ENCODE measurements at places on chromosomes 4 and X.

GRCh38 chr4:101315786-101316185 lies 31.5 kb downstream of the PPP3CA start:
- DNase-seq = no peak

DNA sequence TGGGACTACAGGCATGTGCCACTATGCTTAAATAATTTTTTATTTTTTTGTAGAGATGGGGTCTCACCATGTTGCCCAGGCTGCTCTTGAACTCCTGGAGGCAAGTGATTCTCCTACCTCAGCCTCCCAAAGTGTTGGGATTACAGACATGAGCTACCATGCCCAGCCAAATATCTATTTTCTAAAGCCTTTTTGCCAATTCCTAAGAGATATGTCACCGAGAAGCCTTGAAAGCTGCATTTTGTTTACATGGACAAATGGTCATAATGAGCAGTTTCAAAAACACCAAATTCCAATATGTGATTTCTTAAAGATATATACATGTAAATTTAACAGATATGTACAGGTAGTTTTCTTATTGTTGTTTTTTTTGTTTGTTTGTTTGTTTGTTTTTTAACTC lies 33.0 kb upstream of the PGRMC2 start:
- DNase-seq = no peak

GRCh38 chr4:123659730-123660129 lies 263.1 kb downstream of the SPRY1 start:
- no peak for DNase-seq

DNA sequence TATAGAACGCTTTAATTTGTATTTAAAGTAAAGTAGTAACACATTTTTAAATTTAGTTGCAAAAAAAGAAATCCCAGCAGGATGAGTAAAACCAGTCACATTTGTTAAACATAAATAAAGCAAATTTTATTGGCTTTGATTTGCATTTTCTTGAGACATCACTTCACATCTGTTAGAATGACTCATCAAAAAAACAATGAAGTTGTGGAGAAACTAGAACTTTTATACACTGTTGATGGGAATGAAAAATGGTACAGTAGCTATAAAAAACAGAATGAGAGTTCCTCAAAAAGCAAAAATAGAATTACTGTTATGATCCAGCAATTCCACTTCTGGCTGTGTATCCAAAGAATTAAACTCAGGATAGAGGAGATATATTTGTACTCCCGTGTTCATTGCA lies 454.0 kb upstream of the KLHL4 start:
- DNase-seq = no peak

DNA sequence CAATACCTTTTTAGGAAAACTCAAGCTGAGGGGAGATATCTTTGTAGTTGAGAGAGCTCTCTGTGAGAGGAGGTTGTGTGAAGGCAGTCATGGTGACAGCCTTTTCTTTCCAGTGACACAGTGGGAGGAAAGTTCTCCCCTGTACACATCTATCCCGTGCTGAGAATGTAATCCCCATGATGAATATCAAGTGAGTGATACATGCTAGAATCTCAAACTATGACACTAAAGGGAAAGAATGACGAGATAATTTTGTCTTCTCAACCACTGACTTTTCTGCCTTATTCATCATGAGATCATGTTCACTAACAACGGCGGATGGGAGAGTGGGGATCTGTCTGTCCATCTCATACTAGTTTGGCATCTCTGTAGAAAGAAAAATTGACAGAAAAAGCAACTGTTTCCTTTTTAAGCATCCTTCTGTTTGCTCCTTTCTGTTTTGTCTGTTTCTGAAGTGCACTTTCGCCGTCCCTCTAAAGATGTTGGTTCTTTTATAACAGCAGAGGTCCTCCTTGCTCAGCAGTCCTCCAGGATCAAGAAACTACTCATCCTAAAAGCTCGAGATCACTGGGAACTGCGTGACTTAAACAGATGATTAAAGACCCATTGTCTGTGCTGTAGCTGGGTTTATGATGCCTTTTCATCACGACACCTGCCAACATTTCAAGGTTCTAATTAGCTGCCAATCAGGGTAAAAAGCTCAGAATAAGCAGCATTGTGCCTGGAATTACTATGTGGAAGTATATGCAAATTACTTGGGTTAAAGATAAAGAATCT lies 137.6 kb downstream of the DCK start:
- peak; percentile 33 for DNase-seq

- no peak for DNase-seq
These were observed 37.3 kb downstream of the MANBA start for GRCh38 chr4:102723511-102723910.

DNA sequence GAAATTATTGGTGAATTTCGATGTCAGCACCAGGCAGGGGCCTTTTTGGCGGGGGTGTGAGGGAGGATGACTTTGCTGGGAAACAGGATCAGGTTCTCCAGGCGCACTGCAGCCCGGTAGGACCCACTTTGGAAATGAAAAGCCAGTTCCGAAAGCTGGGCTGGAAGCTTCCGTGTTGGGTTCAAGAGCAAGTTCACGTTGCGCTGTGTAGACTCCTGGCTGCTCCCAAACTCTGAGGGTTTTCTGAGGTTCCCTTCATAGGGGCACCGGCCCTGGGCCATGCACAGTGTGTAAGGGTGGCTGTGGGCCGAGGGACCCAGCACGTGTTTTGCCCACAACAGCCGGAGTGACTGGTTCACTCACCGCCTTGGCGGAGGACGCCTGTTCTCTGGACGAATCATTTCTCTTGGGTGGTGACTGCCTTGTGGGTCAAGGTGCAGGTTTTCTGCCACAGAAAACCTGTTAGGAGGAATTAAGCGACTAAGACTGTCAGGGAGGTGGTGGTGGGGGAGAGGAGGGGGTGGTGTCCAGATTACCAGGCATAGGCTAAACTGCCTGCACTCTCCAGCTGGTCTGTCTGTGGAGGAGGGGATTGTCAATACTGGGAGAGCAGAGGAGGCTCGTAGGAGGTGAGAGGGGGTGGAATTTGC lies 8.0 kb downstream of the SHOX start:
- no peak for DNase-seq

DNA sequence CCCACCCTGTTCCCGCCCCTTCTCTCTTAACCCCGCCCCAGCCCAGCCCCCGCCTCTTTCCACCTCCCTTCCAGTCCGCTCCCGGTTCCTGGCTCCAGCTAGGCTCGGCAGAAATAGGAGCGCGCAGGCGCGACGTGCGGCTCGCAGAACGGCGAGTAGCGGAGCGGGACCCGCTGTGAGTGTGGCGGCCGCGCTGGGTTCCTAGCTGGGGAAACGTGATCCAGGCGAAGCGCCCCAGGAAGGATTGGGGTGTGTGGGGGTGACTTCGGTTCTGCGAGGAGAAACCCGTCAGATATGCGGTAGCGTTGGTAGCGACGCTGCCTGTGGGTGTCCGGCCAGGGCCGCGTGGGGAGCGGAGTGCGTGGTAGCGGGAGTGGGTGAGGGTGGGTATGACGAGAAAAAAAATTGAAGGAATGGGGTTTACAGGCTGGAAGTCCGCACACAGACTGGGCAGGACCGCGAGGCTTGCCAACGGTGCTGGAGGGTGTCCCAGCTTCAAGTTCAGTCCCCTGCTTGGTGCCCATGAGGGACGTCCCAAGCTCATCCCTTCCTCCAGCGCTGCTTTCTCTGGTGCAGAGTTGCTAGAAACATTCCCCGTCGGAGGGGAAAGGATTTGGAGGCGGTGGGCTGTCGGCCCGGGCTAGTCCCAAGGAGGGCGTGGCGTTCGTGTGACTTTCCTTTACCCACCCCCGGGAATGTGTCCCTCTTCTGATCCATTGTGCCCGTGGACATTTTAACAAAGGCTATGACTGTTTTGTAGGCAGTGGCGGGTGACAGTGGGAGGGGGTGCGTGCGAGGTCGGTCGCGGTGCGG lies at the start of gene PRRG1:
Gene PRRG1, plus strand, starts transcription at position 144 of the 813 bp plus-strand sequence. CDS start 56,886 bp downstream, outside the sequence.
- DNase-seq = no peak

GRCh38 chr4:153204728-153205648 lies 745 bp downstream of the TRIM2 start:
- no peak for DNase-seq

GRCh38 chr4:4861390-4862018 lies 2.0 kb downstream of the MSX1 start:
- DNase-seq = no peak

DNA sequence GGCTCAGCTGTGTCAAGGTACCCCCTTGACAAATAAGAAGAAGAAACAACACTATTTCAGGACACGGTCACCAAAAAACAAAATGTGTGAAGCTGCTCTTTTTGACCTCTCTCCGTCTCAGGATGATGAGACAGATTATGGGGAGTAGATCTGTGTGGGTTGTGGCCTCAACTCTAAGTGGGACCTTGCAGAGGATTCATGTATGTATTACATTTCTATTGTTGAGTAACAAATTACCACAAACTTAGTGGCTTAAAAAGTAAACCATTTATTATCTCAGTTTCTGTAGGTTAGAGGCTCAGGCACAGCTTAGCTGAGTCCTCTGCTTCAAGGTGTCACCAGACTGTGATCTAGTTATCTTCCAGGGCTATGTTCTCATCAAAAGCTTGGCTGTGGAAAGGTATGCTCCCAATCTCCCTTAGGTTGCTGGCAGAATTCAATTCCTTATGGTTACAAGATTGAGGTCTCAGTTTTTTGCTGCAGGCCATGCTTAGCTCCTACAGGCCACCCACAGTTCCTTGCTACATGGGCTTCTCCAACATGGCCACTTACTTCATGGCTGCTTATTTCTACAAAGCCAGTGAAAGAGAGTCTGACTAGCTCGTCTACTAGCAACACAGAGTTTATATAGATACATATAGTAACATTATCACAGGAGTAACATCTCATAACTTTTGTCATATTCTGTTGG lies 28.1 kb downstream of the DGKK start:
- no peak for DNase-seq

DNA sequence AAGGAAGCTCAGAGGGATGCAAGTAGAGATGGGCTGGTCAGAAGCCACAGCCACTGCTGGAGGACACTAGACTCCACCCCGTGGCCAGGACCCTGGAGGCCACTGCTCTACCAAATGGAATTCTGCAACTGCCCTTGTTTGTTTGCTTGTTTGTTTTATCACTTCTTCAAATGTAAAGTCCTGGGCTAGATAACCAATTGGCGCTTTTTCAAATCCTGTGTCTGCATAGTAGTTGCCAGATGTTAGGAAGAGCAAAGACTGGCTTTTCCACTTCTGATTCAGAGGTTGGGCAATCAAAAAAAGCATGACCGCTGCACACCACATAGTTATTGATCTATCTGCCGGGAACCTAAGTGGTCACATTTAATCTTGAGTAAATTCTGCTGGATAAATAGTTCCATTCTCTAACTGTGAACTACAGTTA lies 255.2 kb upstream of the SFRP2 start:
- DNase-seq = no peak

DNA sequence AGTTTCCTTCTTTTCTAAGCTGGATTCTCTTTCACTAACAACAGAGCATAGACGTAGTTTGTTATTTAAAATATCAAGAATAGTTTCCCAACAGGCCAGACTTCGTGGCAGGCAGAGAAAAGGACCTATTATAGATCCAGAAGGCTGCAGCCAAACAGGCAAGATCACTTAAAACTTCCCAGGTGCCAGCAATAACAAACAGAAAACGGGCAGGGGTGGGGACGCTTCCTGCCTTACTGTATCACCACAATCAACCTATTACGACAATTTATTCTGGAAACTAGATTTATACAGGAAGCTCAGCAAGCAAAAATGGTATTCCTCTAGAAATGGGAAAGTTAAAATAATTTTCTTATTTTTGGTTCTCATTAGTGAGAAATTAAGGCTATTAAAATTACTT lies 22.1 kb downstream of the RWDD4 start:
- DNase-seq = no peak

GRCh38 chrX:116757491-116757890 lies 294.7 kb upstream of the CT83 start:
- no peak for DNase-seq

DNA sequence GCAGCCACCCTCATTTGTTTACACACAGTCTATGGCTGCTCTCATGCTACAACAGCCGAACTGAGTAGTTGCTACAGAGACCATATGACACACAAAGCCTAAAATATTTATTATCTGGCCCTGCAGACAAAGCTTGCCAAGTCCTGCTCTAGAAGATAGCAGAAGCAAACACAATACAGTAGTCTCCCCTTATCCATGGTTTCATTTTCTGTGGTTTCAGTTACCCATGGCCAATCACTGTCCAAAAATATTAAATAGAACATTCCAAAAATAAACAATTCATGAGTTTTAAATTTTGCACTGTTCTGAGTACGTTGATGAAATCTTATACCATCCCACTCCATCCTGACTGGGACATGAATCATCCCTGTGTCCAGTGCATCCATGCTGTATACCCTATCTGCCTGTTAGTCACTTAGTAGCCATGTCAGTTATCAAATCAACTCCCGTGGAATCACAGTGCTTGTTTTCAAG lies 40.2 kb upstream of the ZNF81 start:
- DNase-seq = no peak

DNA sequence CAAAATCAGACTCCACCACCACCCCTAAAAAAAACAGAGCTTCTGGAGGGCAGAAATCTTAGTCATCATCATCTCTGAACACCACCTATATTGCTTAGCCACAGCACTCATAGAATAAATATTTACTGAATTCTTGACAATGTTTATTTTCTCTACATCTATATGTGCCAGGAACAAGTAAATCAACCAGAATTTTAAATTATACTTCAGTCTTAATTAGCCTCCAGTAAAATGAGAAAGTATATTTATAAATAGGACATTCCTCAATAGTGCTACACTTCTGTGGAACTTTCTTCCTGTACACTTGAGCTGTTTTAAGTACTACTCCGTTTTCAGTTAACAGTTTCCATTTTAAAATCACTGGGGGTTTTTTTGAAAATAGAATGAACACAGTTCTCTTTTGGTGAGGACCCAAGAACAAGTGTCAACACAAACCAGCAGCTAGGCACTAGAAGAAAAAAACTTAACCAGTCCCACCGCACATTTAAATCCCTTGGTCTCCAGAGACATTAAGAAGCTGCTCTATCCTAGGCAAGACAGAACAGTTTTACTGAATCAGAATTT lies 25.5 kb downstream of the SMIM14 start:
- DNase-seq = no peak

DNA sequence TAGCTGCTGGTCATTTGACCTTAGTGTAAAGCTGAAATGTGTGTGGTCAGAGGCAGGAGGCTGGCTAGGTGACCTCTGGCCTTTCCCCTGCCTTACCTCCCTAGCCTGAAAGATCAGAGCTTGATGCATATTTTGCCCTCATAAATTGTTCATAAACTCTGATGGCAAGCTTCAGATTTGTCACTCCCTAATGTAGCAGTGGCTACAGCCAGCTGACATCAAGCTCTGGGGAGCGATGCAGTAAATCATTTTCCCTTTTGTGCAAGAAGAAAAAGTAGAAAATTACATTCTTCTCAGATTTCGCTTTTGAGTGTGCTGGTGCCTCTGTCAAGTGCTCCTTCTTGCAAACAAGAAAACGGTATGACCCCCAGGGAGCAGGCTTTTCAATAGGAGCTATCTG lies 87.7 kb upstream of the MAGEA4 start:
- no peak for DNase-seq

DNA sequence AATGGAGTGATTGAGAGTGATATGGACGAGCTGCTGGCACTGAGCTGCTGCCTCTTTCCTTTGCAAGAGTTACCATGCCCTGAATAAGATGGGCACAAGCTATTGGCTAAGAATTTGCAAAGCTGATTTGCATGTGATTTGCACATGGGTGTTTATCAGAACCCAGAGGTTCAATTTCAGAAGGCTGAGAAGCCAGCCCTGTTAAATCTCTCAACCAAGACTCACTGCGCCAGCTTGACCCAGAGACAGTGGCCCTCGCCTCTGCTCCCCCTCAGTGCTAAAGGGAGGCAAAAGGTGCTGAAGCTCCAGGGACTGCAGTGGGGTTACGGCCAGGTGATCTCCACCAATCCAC lies 701 bp downstream of the ARHGAP4 start:
- DNase-seq = no peak

Data from AG04449 (cell line).